Activated CD8-positive, alpha-beta memory T cell treated with anti-CD3 and anti-CD28 coated beads for 1 hour (primary cell): ENCODE measurements at places on chromosomes 5 and 9.

- DNase-seq, result no peak
Observed at GRCh38 chr9:136273244-136273865, 27.7 kb upstream of the QSOX2 start.

- no peak for DNase-seq
Observed at GRCh38 chr9:121169094-121169601, 32.5 kb downstream of the RAB14 start.

GRCh38 chr9:88936132-88936531 lies 55.1 kb upstream of the S1PR3 start:
- DNase-seq, result no peak

DNA sequence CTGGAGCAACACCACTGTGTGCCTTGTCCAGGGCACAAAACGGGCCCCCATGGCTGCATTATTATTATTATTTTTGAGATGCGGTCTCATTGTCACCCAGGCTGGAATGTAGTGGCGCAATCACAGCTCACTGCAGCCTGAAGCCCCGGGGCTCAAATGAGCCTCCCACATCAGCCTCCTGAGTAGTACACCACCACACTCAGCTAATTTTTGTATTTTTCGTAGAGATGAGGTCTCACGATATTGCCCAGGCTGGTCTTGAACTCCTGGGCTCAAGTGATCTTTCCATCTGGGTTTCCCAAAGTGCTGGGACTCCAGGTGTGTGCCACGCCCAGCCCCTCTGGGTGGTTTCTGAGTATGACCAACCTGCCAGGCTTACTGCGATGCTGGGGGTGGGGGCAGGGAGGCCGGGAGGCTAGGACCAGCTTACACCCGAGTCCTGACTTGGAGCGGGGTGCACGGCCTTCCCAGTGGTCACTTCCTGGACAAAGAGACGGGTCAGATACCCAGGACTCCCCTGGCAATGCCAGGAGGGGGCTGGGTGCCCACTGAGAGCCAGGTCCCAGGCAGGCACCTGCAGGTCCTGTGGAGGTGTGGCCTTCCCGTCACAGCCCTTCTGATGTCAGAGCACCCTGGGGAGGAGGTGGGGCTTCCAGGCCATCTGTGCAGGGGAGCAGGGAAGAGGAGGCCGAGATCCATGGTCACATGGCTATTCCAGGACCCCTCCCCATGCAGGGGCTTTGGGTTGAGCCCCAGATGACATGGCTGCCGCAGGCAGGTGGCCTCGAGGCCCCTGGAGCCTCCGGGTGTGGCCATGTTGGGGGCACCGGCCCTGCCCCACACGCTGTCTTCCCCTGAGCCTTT lies 8.3 kb upstream of the NRARP start:
- no peak for DNase-seq

GRCh38 chr5:110038297-110038997 lies 348.7 kb downstream of the MAN2A1 start:
- DNase-seq, result no peak

GRCh38 chr9:93682155-93682968 lies 106.0 kb downstream of the PHF2 start:
- DNase-seq, result no peak

DNA sequence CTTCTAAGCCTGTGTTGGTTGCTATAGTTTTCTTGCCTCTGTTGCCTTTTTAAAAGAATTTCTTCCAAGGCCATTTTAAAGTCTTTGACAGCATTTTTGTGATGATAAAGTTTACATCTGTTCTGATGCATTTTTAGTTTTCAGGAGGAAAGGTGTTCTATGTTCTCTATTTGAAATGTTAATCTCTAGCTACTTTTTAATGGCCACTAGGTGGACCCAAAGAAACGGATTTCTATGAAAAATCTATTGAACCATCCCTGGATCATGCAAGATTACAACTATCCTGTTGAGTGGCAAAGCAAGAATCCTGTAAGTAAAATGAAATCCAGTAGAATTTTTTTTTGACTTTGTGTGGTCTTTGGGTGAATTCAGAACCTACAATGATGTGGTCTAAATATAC lies 60.2 kb downstream of the MELK start:
- DNase-seq, result no peak

GRCh38 chr5:15350614-15351013 lies 149.4 kb upstream of the FBXL7 start:
- no peak for DNase-seq

- DNase-seq, result no peak
Observed at GRCh38 chr9:96874201-96874785, 20.0 kb upstream of the ZNF782 start.

GRCh38 chr5:121009058-121009457 lies 545.0 kb downstream of the PRR16 start:
- DNase-seq, result no peak

- no peak for DNase-seq
Observed at GRCh38 chr5:128815201-128815600, 150.1 kb upstream of the SLC27A6 start.

- DNase-seq, result no peak
Observed at GRCh38 chr9:89388084-89388867, 70.0 kb downstream of the SECISBP2 start.

DNA sequence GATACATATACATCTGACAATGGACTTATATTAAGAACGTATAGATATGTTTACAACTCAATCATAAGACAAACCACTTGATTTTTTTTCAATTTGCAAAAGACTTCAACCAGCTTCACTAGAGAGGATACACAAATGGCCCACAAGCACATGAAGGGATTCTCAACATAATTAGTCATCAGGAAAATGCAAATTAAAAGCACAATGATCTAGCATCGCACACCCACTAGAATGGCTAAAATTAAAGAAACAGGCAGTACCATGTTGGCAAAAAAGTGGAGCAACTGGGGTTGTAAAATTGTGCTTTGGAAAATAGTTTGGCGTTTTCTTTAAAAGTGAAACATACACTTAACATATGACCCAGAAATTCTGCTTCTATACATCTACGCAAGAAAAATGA lies 80.0 kb upstream of the TRIO start:
- DNase-seq, result no peak

GRCh38 chr9:78238046-78239038 lies 2.5 kb downstream of the CEP78 start:
- DNase-seq, result no peak

GRCh38 chr5:140555747-140556312 lies 1.4 kb downstream of the SRA1 start:
- no peak for DNase-seq

DNA sequence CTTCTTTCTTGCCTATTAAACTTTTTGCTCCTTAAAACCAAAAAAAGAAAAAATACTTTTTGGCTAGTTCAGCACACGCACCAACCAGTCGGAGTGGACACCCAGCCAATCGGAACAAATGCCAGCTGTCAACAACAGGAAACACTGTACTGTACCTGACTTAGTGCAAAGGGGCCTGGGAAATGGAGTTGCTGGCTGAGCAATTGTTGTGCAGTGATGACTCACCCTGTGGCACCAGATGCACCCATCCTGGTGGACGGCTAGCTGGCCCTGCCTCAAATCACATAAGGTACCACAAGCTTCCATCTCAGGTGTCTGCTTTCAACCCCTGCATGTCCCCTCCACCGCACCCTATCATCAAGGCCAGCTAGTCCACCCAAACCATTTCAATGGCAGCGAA lies 20.9 kb downstream of the FOXE1 start:
- DNase-seq, result no peak

- DNase-seq, result no peak
Observed at GRCh38 chr5:19910136-19910535, 77.9 kb downstream of the CDH18 start.

DNA sequence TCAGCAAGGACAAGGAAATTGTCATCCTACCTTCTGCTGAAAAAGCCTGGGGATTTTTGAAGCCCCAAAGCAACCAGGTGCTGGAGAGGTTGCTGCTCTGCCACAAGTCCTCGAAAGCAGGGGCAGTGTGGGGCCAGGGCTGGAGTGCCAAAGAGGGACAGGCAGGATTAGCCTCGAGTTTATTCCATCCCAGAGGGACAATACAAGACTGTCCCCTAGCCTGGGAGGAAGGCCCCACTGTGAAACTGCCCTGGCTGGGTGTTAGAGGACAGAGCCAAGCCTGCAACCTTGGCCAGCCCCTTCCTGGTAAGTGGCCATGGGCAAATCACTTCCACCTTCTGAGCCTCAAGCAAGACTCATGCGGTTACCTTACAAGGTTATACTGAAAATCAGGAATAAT lies 55.1 kb downstream of the WHRN start:
- no peak for DNase-seq

DNA sequence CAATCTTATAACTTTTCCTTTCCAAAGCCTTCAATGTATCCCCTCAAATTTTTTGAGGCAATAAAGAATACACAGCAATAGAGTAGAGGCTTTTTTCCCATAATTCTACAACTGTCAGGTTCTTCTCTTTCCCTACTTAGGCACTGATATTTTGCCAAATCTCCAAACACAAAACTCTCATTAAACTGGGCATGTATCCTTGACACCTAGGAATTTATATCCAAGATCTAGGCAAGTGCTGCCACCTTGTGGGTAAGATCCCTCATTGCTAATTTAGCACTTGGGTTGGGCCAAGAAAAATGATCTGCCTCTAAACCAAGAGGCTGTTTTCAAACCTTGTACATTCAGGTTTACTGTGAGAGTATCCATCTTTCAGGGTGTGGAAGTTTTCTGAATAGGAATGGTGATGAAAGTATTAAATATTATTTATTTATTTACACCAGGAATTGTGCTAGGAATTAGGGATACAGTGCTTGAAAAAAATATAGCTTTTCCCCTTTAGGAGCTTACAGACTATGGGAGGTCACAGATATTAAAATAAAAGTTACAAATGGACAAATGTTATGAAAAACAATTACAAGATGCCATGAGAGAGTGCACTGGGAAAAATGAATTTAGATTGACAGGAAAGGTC lies 17.6 kb downstream of the TSTD2 start:
- peak; percentile 34 for DNase-seq

GRCh38 chr9:131121346-131121745 lies 4.0 kb upstream of the NUP214 start:
- DNase-seq, result no peak

GRCh38 chr5:172561151-172561550 lies 79.9 kb upstream of the NEURL1B start:
- DNase-seq, result no peak

- DNase-seq, result no peak
Observed at GRCh38 chr5:961711-962240, 46.8 kb upstream of the NKD2 start.

GRCh38 chr9:12797037-12797436 lies 22.2 kb downstream of the LURAP1L start:
- DNase-seq, result no peak

GRCh38 chr5:124121198-124121597 lies 609.2 kb downstream of the CSNK1G3 start:
- no peak for DNase-seq

DNA sequence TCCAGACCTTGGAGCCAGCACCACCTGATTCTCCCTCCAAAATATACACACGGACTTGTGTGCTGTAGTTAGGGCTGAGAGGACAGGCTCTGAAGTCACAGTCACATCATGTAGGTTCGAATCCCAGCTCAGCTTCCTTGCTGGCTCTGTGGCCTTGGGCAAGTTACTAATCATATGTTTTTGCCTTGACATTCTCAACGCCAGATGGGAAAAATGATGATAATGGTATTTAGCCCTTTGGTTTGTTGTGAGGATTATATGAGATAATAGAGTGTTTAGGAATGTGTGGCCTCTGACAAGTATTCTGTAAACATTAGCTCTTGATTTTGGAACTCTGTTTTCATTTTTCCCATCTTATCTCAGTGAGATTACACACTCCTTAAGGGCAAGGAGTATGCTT lies 72.5 kb downstream of the PLAC8L1 start:
- no peak for DNase-seq

DNA sequence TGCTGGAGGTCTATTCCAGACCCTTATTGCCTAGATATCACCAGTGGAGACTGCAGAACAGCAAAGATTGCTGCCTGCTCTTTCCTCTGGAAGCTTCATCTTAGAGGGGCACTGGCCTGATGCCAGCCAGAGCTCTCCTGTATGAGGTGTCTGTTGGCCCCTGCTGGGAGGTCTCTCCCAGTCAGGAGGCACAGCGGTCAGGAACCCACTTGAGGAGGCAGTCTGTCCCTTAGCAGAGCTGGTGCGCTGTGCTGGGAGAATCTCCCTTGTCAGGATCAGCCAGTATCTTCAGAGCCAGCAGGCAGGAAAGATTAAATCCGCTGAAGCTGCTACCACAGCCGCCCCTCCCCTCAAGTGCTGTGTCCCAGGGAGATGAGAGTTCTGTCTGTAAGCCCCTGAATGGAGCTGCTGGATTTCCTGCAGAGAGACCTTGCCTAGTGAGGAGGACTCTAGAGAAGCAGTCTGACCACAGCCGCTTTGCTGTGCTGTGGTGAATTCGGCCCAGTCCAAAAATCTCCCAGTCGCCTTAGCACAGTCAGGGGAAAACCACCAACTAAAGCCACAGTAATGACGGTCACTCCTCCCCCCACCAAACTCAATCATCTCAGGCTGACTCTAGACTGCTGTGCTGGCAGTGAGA lies 124.1 kb downstream of the JAKMIP2 start:
- DNase-seq, result no peak

- no peak for DNase-seq
Observed at GRCh38 chr5:41776435-41776834, 93.8 kb downstream of the OXCT1 start.

DNA sequence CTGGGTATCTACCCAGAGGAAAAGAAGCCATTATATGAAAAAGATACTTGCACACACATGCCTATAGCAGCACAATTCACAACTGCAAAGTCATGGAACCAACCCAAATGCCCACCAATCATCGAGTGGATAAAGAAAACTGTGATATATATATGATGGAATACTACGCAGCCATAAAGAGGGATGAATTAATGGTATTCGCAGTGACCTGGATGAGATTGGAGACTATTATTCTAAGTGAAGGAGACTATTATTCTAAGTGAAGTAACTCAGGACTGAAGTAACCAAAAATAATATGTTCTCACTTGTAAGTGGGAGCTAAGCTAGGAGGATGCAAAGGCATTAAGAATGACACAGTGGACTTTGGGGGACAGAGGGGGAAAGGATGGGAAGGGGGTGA lies 30.0 kb upstream of the GABBR2 start:
- no peak for DNase-seq

- DNase-seq, result no peak
Observed at GRCh38 chr5:15957124-15957523, 222.5 kb downstream of the MARCHF11 start.

DNA sequence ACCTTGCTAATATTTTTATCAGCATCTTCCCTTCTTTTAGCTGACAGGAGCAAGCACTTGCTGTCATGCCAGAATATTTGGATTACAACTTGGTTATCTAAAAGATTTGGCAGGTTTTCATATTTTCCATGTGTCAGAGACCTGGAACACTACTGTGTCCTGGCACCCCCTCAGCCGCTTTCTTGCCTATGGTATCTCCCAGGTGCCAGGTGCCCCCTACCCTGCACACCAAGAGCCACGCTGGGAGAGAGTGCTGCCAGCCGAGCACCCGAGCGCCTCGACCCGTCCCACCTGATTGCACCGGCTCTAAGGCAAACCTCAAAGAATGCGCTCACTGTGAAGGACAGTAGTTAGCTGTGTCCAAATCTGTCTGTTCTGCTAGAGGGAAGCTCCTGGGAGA lies 84.8 kb downstream of the GTF3C4 start:
- no peak for DNase-seq
